ENCODE measurements at places on chromosomes 4 and X.

DNA sequence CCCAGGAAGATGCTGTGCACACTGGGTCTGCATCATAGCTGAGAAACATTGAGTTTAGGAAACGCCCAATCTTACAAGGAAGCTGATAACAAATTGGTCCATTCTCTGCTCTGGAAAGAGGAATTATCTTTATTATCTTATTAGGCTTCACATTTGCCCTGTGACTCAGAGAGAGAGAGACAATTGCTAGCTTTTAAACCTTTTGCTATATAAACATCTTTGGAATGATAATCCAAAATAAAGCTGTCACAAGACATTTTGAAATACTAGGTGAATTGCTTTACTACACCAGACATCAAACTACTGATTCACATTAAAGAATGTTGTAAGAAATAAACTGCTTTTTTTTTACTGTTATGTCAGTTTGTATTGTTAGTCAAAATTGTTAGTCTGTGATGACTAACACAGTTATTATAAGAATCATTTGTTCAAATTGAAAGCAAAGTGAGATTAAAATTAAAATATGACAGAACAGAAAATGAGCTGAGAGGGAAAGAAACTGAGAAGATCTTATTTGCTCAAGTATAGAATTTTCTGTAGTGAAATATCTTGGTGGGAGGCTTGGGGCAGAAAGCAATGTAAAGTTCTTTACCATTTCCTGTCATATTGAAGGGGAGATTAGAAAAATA, 765.4 kb upstream of the PCDH10 start:
- no peak for DNase-seq

DNA sequence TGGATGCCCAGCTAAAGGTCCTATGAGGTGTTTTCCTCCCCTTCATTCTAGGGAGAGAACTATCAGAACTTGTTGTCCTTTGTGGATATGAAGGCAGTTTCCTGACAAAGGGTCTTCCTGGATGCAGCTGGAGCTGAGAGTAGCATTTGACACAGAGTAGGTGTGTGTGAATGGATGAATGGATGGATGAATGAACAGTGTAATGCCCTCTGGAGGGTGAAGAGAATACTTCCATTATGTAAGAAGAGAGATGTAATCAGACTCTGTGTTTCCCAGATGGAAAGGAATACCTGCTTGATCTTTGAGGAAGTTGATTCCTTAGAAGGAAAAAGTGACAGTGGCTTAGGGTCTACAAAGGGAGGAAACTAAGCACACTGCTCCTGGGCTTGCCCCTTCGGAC, 55.4 kb upstream of the AADAT start:
- no peak for DNase-seq

DNA sequence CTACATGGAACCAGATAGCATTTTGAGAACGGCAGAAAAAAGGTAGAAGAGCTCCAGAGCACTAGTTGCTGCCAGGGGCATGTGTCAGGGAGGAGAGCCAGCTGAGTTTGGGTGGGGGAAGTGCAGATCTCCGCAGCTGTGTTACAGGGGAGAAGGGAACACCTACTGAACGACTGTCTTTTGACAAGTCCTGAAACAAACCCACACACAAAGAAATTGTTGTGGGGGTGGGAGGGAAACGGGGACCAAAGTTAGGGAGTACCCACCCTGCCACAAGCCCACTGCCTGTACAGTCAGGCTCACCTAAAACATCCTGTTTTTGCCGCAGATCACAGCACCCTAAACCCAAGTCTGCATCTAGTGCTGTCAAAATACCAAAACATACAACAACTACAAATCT, 55.5 kb downstream of the LEF1 start:
- DNase-seq, result no peak

DNA sequence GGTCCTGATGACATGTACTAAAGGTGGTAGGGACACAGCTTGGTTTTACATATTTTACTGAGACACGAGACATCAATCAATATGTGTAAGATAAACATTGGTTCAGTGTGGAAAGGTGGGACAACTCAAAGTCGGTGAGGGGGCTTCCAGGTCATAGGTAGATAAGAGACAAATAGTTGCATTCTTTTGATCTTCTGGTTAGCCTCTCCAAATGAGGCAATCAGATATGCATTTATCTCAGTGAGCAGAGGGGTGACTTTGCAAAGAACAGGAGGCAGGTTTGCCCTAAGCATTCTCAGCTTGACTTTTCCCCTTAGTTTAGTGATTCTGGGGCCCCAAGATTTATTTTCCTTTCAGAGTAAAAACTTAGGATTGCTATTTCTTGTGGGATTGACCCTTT, 706.9 kb downstream of the GLUD2 start:
- DNase-seq, result no peak

- DNase-seq, result no peak
These were observed 58.1 kb downstream of the RTL5 start for GRCh38 chrX:72073633-72074032.

DNA sequence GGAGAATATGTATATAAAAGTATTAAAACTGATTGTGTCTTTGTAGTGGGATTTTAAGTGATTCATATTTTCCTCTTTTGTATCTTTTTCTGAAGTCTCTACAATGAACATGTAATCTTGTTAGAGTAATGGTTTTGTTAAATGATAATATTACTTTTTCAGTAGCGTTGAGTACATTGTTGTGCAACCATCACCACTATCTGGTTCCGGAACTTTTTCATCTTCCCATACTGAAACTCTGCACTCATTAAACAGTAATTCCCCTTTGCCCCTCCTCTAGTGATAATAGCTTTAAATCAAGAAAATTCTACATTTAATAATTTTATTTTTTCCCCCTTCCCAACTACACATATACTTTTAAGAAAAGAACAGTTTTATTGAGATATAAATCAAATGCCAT, 23.3 kb downstream of the SHROOM3 start:
- no peak for DNase-seq

DNA sequence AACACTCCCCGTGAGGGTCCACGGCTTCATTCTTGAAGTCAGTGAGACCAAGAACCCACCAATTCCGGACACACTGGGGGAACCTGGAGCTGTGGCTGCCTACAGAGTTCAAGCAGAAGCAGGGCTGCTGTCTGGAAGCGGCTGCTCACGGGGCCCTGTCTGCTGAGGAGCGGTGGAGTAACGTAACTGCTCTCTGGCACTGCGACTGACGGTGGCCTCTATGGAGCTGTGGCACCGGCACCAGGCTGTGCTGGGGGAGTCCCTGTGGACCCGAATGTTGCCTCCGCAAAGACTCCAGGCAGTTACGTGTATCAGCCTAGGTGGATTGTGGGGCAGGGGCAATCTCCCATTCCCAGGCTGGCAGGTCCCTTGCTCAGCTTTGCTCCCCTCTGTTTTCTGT, 703.3 kb upstream of the FRG1 start:
- no peak for DNase-seq
